ENCODE measurements at places on chromosomes 2 and 18. TPM values are rescaled to one million over a fixed set of nuclear protein-coding genes. Genes with fewer than 3 reads are reported as not detected.

COPS7B gene
- 24.8 TPM for total RNA-seq

EML6 gene
- 0.65 TPM for total RNA-seq

REG1B gene
- total RNA-seq, result not detected

TRIM54 gene
- 0.33 TPM for total RNA-seq

Data from vein endothelial cell (primary cell).